ENCODE measurements at places on chromosomes 6 and 20.

GRCh38 chr20:63249891-63250290, 4.4 kb downstream of the NKAIN4 start:
- no peak for DNase-seq

- DNase-seq, result no peak
These were observed 237.2 kb upstream of the BMP2 start for GRCh38 chr20:6530254-6530653.

DNA sequence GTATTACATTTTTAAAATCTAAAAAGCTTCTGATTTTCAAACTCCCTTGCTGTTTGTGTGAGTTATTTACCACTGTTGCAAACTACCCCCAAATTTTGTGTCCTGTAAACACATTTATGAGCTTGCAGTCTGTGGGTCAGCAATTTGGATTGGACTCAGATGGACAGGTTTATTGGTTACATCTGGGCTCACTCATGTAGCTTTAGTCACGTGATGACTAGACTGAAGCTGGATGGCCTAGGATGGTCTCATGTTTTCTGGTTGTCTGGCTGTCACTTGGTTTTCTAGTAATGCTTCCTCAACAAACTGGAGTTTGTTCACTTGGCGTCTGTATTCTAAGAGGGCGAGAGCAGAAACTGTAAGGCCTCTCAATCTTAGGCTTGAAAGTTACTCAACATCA, 12.2 kb upstream of the C6orf58 start:
- no peak for DNase-seq

- no peak for DNase-seq
These were observed 196.0 kb downstream of the MAFB start for GRCh38 chr20:40493071-40493470.

DNA sequence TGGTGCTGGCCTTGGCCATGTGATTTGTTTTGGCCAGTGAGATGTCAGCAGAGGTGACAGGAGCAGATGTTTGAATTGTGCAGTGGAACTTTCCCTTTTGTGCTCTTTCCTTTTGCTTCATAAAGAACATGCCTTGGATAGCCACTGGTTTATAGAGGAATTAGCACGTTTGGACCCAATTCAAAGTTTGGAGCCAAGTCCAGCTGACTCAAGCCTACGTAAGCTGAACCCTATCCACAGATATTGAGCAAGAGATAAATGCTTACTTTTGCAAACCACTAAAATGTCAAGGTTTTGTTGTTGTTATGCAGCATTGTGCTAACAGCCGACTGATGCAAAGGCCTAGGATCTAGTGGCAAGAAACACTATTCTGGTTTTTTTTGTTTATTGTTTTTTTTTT, 230.9 kb upstream of the CITED2 start:
- no peak for DNase-seq

- no peak for DNase-seq
These were observed 267.5 kb downstream of the OGFRL1 start for GRCh38 chr6:71556141-71556540.

DNA sequence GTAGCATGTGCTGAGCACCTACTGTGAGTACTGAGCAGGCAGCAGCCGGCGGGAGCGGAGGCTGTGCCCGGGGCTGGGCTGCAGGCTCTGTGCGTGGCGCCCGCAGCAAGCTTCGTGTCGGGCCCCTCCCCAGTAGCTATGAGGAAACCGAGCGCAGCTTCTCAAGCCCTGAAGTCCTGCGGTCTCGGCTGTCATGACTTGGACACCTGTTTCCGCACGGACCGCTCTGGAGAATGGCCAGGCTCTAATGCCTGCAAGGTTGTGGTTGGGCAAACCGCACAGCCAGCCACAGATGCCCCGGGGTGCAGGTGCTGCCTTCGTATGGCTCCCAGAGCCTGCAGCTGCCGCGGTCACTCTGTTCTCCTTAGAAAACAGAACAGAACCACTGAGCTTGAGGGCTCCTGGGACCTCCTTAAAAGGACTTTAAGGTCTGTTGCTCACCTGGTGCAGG, 33.7 kb downstream of the PYGB start:
- no peak for DNase-seq

DNA sequence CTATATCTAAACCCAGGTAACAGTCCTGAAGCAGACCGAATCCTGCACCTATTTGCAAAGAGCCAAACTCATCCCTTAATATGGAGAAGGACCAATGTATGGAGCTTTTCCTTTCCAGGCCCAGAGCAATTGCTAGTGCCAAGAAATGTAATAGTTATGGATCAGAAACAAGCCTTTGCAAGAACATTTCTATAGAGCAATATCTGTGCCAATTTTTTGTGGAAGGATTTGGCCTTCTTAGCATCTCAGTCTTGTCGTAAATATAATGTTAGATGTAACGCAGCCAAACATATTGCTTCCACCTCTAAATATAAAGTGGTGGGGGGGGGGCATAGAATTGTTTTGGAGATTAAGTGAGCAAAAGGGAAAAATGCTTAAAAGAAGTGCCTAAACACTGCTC, 2.7 kb downstream of the KIAA0408 start:
- DNase-seq, result no peak

DNA sequence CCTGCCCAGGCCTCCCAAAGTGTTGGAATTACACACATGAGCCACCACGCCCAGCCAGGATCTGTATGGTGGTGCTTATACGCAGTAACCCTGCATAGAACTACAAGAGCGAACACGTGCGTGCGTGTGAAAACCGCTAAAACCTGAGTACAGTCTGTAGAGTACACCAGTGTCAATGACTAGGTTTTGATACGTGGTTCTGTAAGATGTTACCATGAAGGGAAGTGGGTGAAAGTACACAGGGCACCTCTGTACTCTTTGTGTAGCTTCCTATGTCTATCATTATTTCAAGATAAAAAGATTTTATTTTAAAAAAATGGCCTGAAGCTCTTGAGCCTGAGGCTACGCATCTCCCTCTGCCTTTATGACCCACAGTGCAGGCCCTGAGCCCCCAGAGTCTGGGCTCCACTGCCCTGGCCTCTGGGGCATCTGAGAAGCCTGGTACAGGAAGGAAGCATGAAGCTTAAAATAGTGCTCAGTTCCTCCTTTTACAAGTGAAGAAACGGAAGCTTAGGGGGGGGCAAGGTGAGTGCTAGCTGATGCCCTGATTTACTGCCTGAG, 21.6 kb downstream of the LY86 start:
- no peak for DNase-seq

Data from ELF-1 (cell line).